ENCODE measurements at places on chromosomes 2 and 18. TPM values are rescaled to one million over a fixed set of nuclear protein-coding genes. Genes with fewer than 3 reads are reported as not detected.

DNA sequence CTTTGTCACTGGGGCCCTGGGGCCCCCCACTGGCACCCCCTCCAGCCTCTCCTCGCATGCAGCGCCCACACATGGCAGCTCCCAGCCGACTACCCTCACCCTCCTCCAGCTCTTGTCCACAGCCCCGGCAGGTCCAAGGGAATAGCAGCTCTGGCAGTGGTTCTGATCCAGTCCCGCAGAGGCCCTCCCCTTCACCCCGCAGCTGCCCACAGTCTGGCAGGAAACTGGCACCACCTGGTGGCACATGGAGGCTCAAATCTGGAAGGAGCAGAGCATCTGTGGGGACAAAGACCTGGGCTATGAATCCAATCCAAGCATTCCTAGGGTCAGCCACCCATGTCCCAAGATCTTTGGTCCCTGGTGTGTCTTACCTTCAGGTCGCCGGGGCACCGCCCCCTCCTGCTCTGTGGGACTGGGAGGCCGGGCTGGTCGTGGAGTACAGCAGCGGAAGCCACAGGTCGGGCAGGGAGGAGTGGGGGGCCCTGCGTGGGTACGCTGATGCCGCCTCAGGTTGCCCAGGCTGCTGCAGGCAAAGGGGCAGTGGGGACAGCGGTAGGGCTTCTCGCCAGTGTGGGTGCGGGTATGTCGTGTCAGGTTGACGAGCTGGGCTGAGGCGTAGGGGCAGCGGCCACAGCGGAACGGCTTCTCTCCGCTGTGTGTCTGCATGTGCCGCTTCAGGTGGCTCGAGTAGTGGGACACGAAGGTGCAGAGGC is 2.3 kb downstream of the ZNF513 start:
- H3K27ac ChIP-seq, result no peak overlapping the region
- no peak overlapping the region for H3K4me3 ChIP-seq
- H3K4me1 ChIP-seq, result peaks cover 25% of the 10 kb centered on the region
- H3K27me3 ChIP-seq, result no peaks in the 10 kb centered on the region
- peaks cover 87% of the 10 kb centered on the region for H3K36me3 ChIP-seq
- DNase-seq, result no peak

DNA sequence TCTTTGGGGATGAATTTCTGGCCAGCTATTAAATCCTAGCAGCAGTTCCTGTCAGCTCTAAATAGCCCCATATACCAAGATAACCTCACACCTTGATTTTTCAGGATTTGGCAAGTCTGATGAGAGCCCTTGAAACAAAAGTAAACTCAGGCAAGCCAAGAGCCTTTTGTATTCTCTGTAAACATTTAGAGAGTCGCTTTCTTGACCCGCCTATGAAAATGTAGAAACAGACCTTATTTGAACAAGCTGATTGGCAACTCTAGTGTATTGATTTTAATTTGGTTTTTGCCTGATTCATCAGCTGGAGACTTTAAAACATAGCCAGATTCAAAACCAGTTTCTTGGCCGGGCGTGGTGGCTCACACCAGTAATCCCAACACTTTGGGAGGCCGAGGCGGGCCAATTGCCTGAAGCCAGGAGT is 43.4 kb downstream of the CABLES1 start:
- DNase-seq, result no peak
- no peaks in the 10 kb centered on the region for H3K27me3 ChIP-seq
- H3K27ac ChIP-seq, result no peak overlapping the region

DNA sequence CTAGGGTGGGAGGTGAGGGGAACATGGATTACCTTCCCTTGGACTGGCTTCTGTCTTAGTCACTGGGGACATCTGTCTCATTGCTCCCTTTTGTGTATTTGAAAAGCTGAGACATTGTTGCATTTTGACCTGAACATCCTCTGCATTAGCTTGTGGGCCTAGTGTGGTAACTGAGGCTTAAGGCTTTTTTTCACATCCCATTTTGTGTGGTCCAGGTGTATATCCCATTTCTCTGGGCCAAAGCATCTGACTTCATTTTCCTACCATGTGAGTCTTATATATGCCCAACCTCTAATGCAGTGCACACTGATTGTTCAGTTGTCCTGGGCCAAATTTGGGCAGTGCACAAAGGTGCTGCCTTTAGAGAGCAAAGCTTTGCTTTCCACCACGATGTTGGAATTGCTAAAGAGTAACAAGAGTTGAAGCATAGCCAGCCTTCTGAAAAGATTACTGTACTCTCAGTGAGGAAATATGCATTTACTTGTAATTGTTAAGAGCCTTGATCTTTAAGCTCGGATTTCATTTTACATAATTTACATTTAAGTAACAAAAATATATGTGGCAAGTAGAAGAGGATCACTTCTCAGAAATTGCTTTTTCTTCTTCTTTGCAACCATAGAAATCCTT is 13.3 kb downstream of the PRKCE start:
- no peaks in the 10 kb centered on the region for H3K36me3 ChIP-seq
- H3K4me3 ChIP-seq, result no peak overlapping the region
- no peak for DNase-seq
- no peak overlapping the region for H3K27ac ChIP-seq
- H3K4me1 ChIP-seq, result no peaks in the 10 kb centered on the region

The GCG gene
- not detected for total RNA-seq

- H3K27ac ChIP-seq, result peak overlapping the region; percentile 47
- peak; percentile 86 for DNase-seq
- H3K4me3 ChIP-seq, result peak overlapping the region; percentile 59
- no peaks in the 10 kb centered on the region for H3K27me3 ChIP-seq
- H3K4me1 ChIP-seq, result no peaks in the 10 kb centered on the region
These were observed 813 bp upstream of the MEIS1 start for GRCh38 chr2:66433945-66434678.

DNA sequence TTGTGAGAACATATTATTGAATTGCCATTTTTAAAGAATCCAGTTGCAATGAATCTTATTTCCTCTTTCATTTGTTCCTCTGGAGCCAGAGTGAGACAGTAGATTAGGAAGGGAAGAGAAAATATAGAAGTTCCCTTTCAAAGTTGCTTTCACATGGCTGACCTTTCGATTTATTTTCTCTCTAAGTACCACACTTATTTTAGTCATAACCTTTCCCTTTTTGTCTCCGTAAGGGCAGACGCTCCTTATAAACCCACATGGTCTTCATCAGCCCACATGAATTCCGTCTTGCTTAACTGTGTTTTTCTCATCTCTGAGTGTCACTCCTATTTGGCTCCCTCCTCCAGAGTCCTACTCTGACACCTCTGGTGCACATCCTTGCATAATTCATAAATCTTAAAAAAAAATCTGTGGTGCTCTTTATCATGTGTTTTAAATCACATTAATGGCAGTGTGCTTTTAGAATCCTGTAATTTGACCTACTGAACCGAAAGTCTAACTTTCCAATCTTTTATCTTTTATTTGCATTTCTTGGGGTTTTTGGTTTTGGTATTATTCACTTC is 38.5 kb upstream of the ZNF396 start:
- H3K27me3 ChIP-seq, result no peaks in the 10 kb centered on the region
- no peaks in the 10 kb centered on the region for H3K4me1 ChIP-seq
- H3K36me3 ChIP-seq, result no peaks in the 10 kb centered on the region
- DNase-seq, result no peak
- H3K27ac ChIP-seq, result no peak overlapping the region

The STK25 gene
- total RNA-seq, result 316 TPM

DNA sequence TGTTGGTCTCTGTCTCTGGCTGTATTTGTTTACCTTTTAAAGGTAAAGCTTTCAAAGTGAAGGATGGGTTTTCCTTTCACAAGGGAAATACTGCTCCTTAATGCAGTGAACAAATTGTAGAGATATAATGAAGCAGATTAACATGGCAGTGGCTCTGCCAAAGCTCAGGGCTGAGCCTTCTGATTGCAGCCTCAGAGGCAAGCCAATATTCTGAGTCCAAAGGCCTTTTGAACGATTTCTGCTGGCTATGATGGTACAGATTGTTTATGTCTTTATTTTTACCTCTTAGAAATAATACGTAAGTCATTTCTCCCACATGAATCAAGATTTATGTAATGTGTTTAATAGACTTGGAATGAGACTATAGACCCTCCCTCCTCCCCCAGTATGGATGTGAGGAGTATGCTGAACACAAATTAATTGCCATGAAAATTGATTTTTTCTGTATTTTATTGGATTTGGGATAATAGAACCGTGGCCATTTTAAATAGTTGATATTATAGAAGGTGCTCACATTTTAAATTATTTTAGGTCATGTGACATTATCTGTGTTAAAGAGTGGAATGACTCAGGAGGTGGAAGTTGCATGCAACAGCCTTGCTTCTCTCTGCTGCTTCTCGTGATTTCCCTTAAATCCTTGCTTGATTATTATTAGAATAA is 772 bp downstream of the SCN2A start:
- no peak for DNase-seq
- H3K4me1 ChIP-seq, result no peaks in the 10 kb centered on the region
- no peak overlapping the region for H3K27ac ChIP-seq
- no peaks in the 10 kb centered on the region for H3K36me3 ChIP-seq

The ABCB11 gene
- not detected for total RNA-seq

The CAVIN2 gene
- total RNA-seq, result 28.1 TPM

The MFSD2B gene
- total RNA-seq, result not detected

DNA sequence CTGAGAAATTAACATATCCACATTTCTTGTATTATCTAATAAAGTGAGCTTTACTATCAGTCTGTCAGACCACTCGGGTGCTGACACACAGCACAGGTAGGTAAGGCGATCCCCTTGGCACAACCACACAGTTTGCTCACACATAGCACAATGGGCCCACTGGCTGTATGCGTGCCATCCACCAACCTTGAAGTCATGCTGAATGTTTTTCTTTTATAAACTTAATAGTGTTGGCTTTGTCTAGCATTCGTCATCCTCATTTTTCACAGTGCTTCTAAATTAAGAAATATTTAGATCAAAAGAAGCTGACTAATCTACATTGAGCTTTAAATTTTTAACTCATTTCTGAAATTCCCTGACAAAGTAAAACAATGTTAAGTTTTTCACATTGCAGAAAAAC is 50.0 kb upstream of the PAPOLG start:
- peak overlapping the region; percentile 45 for H3K27ac ChIP-seq
- no peak overlapping the region for H3K4me3 ChIP-seq
- peaks cover 20% of the 10 kb centered on the region for H3K4me1 ChIP-seq
- no peaks in the 10 kb centered on the region for H3K36me3 ChIP-seq
- no peaks in the 10 kb centered on the region for H3K27me3 ChIP-seq
- peak; percentile 69 for DNase-seq

The SNTG2 gene
- total RNA-seq, result 8.7 TPM

DNA sequence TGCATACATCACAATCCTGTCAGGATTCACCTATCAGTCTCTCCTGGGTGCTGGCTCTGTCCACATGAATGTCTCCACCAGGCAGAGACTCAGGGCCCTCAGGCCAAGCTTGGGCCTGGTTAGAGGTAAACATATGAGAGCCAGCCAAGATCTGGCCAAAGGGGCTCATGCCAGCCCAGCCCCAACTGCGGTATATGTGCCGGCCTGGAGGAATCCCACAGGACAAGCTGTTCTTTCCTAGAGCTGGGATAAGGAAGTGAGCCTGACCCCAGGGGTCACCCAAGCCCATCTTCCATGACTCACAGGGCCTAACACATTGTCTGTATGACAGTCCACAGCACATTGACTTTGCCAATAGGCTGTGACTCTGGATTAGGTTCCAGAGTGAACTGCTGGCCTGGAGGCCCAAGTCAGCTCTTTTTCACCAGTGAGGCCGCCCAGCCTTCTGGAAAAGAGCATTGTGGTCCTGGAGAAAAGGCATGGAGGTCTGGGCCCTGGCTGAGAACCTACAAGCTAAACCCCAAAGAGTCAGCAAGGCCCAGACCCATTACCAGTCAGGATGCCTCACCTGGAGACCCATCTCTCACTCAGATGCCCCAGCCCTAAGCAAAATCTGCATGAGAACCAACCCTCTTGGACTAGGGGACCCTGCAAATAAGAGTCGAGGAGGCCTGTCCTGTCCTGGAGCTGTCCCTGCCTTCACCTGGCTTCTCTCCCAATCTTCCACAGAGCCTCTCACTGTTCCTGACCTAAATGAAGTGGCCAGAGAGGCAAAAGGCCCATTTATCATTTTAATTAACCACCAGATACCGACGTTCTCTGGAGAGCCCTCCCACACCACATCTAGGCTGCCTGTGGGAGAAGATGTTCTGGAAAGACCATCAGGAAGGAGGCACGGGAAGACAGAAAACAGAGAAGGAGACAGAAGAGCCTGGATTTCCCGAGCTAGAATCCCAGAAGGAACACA is 120.9 kb upstream of the PKDCC start:
- no peak overlapping the region for H3K27ac ChIP-seq
- DNase-seq, result no peak
- no peak overlapping the region for H3K4me3 ChIP-seq
- no peaks in the 10 kb centered on the region for H3K27me3 ChIP-seq
- peaks cover 49% of the 10 kb centered on the region for H3K4me1 ChIP-seq
- no peaks in the 10 kb centered on the region for H3K36me3 ChIP-seq

- no peak overlapping the region for H3K4me3 ChIP-seq
- no peaks in the 10 kb centered on the region for H3K27me3 ChIP-seq
- no peak overlapping the region for H3K27ac ChIP-seq
- no peaks in the 10 kb centered on the region for H3K4me1 ChIP-seq
- no peaks in the 10 kb centered on the region for H3K36me3 ChIP-seq
These were observed 1539.7 kb upstream of the ACVR2A start for GRCh38 chr2:146305164-146305563.

The PID1 gene
- 2.1 TPM for total RNA-seq

The YES1 gene
- total RNA-seq, result 98.6 TPM

DNA sequence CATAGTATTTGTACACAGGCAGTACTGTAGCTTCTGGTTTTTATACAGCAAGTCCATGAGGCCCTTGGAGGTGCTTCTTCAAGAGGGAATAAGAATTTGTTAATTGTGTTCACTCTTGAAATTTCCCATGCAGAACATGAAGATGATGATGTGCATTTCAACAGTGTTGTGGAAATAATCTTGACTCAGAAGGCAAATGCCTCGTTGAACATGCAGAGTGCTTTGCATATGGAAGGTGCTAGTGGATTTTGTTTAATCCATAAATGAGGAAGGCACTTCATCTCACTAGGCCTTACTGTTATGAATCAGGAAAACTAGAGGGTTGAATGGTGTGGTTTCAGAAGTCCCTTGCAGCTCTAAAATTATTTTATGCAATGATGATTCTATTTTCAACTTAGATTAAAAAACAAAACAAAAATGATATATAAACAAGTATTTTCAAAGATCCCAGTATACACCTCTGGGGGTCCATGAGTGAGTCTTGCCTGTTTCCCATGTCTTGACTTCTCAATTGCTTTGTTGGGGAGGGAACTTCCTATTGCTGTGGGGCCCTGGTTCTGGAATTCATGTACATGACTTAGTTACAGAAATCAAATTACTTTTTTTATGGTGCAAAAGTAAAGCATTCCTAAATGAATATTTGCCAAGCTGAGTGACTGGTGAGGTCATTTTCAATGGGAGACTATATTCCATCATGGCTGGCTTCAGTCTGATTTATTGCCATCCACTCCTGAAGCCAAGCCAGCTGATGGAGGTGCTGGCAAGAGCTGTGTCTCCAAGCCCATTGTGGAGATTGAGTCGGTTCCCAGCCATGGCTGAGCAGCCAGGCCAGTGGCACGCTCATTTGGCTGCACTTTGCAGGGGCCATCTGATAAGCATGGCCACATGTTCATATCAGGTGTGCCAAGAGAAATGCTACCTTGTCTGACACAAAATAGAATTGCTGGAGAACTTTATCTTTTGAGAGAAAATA is 56.5 kb downstream of the MGAT5 start:
- H3K4me1 ChIP-seq, result no peaks in the 10 kb centered on the region
- DNase-seq, result no peak
- H3K27ac ChIP-seq, result no peak overlapping the region
- no peaks in the 10 kb centered on the region for H3K27me3 ChIP-seq
- H3K36me3 ChIP-seq, result no peaks in the 10 kb centered on the region

All from SJSA1 (cell line).